Cerebellum (tissue), 4 donors: ENCODE measurements at places on chromosomes 2 and 18. TPM values are rescaled to one million over a fixed set of nuclear protein-coding genes. Genes with fewer than 3 reads are reported as not detected.

PCARE gene
- 1.5 TPM for total RNA-seq

ELOA2 gene
- total RNA-seq, result not detected

PRKAG3 gene
- total RNA-seq, result not detected

INSIG2 gene
- total RNA-seq, result 28.4 TPM

HOXD11 gene
- total RNA-seq, result not detected

- DNase-seq, result no peak
Measured at GRCh38 chr2:159840616-159841015, 42.6 kb upstream of the CD302 start.

- DNase-seq, result no peak
Measured at GRCh38 chr18:31105733-31106132, 3.5 kb upstream of the DSC2 start.
